Eye (tissue), 1 donor: ENCODE measurements at places on chromosomes 7 and 10.

- DNase-seq = no peak
These were observed 6.0 kb downstream of the LIPN start for GRCh38 chr10:88765816-88766215.

GRCh38 chr10:33920351-33920750 is 585.9 kb upstream of the NRP1 start:
- DNase-seq = no peak

DNA sequence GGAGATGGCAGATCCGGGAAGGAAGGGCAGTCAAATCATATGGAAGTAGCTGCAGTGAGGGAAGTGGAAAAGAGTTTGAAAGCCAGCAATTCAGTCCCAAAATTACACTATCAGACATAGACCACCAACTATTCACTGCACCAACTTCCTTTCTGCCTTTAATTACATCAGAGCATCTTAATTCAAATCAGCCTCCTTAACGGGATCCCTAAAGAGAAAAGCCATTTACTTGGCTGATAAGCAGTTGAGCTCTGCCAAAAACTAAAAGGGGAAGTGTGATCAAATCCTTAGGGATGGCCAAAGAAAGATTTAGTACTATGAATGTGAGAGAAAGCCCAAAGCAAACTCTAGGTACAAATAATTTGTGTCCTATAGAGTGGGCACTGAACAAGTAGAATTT is 110.4 kb downstream of the AMPH start:
- no peak for DNase-seq

DNA sequence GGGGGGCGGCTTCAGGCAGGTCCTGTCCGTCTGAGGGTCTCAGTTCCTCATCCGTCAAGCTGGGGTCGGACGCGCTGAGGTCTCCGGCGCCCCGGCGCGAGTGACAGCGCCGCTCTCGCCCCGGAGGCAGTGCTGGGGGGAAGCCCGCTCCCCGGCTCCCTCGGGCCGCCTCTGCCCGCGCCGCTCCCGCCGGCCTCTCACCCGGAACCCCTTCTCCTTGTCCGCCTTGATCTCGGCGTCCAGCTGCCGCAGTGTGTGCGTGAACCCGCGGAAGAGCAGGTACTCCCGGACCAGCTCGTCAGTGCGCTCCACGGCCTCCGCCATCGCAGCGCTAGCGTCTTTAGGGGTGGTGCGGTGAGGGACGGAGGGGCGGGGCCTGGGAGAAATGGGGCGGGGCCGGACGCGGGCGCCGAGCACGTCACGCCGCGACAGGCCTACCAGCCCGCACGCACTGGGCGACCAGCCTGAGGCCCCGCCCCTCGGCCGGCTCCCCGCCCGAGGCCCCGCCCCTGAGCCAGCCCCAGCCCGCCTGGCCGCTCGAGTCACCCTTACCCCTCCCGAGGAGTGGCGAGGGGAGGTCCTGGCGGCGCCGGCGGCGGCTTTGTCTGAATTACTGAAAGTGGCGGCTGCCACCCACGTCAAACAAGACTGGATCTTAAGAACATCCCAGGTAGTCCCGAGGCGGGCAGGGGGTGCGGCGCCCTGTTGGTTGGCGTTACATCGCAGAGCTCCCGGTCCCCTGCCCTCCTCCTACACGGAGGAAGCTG is at the start of gene WDR91:
Gene WDR91, minus strand, starts transcription at position 348 of the 767 bp plus-strand sequence. Its CDS starts 24 bp downstream, at position 324.
- DNase-seq = peak; percentile 97

DNA sequence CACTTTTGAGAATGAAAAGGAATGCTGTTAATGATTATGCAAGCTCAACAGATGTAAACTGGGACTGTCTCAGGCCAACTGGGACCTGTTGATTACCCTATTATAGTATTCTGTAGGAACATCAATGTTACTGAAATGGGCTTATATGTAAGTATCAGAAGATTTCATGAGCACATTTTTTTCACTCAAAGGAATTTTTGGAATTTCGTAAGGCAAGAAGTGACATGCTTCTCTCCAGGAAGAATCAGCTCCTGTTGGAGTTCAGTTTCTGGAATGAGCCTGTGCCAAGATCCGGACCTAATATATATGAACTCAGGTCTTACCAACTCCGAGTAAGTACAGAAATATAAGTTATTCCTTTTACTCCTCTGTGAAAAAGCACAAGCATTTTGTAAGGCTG is 19.2 kb downstream of the NIPSNAP2 start:
- no peak for DNase-seq

DNA sequence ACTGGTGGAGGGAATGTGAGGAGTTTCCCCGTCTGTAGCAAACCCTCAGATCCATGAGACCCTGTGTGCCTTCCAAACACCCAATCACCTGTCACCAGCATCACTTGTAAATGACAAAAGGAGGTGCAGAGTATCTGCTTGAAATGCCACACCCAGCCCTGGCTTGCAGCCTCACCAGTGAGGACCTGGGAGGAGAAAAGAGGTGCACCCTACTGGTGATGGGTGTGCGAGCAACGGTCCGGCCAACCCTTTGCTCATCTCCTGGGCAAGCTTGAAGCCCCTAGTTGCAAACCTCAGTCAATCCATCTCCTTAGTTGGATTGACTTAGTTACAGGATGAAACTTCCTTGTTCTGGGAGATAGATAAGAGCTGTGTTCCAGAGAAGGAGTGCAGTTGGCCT is 62.4 kb upstream of the WAPL start:
- DNase-seq = no peak

GRCh38 chr7:139932531-139932930 is 103.5 kb downstream of the TBXAS1 start:
- DNase-seq = no peak
